ENCODE measurements at places on chromosomes 7 and 10.

DNA sequence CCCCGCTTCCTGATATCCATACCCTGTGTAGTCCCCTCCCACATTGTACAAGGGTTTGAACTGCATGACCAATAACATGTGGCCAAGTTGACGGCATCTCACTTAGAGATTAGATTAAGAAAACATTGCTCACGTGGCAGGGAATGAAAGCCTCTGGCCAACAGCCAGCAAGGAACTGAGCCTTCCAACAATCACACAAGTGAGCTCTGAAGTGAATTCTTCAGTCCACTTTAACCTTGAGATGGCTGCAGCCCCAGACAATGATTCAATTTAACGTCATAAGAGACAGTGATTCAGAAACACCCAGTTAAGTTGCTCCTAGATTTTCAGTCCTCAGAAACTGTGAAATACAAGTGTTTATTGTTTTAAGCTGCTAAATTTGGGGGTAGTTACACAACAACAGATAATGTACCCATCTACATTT, 165.9 kb upstream of the PLXNA4 start:
- DNase-seq = no peak

GRCh38 chr10:117568334-117568733, 25.8 kb downstream of the EMX2 start:
- DNase-seq = no peak

- no peak for DNase-seq
Observed at GRCh38 chr7:90709501-90710465, 113.7 kb downstream of the CDK14 start.

DNA sequence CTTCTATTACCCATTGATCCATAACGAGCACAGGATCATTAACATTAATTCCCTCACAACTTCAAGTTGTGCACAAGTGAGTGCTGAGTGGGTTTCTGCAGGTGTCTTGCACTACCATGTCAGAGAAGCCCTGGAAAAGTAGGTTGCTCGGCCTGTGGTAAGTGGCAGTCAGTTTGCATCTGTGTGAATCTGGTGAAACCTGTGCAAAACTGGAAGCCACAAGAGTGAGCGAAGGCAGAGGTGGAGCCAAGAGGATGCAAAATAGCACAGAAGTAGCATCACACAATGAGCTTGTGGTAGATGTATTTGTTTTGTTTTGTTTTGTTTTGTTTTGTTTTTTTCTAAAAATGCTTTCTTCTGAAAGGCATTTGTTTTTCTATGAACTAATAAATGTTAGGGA, 181.5 kb downstream of the THSD7A start:
- no peak for DNase-seq

DNA sequence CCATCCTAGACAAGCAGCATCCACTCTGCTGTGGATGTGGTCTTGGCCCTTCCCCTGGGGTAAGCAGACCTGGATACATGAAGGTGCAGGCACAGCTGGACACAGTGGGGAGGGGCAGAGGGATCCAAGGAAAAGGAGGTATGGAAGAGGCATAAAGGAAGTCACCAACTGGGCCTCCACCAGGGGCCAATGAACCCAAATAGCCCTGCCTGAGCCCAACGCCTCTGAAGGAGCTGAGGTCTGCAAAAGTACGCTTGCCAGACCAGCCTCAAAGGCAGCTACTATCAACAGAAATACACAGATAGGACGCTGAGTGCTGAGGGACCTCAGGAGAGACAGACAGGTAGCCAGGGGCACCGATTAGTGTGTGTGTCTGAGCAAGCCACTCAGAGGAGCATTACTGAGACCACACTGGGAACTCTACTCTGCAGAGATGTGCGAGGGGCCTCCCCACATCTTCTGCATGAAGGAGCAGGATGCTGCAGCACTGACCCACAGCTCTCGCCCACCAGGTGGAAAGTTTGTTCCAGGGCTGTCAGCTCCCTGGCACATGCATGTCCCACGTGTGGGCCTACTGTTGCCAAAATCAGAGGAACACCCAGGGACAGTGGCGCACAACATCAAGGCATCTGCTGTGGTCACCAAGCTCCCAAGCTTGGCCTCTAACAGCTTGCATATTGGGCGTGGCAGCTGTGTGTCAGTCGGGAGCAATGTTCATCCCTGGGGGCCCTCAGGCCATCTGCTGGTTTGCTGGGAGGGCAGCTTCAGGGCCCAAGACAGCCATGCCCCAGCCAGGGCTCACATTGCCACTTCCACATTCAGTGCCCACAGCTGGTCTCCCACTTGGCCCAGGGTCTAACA, 40.0 kb downstream of the MKI67 start:
- DNase-seq = no peak

DNA sequence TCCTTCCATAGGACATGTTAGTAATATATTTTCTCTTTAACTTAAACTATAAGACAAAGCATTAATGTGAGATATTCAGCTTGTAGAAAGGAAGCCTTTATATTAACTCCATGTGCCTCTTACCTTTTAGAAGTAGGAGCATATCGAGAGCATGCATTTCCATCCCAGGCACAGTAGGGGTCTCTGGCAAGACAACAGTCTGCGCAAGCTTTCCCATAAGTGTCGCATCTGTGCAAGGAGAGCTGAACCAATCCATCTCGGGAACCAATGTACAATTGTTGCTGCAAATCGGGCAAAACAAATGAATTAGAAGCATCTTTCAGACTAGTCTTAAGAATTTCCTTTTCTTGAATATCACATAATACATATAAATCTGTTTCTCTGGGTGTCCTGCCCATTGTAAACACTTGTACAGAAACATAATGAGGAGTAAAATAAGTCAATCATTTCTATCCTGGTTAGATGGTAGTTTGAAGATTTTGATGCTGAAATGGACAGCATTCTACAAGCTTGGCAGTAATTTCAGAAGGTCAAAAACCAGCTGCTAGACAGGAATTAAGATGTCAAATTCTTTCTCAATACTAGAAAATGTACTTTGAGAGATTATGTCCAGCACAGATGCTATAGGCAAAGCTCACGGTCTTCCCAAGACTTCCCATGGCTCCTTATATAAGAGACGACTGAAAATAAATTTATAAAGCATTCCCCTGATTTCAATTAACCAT, 171.8 kb downstream of the SEMA3D start:
- no peak for DNase-seq

GRCh38 chr10:70578371-70578947, 24.1 kb downstream of the PRF1 start:
- DNase-seq = peak; percentile 17

- DNase-seq = no peak
Observed at GRCh38 chr7:3067606-3068380, 24.1 kb upstream of the CARD11 start.

DNA sequence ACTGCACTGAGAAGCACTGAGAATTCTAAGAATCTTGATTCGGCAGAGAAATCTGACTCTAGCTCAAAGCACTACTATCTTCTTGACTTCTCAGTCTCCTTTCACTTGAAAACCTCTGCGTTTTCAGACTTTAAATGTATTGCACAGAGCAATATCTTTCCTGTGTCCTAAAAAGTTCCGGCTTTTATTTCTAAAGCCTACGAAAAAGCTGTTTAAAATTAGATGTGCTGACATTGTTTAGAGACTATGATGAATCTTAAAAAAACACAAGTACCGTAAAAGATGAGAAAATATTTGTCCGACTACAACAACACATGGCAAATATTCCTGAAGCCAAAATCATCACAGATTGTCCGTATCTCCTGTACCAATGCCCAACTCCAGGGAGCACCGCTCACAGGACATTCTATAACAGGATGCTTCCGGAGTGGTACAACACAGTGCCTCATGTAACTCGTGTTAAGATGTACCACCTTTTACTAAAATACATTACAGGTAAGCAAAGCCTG, 136.9 kb downstream of the CUBN start:
- no peak for DNase-seq

Data from stimulated activated CD4-positive, alpha-beta T cell treated with anti-CD3 and anti-CD28 coated beads, TNF-alpha, amount 100 ng/mL, for 1 hour (primary cell).